NCI-H2081 treated with DMSO at 0.1 percent for 48 hours (cell line): ENCODE measurements at places on chromosomes 3 and 15.
A peak's percentile ranks its signal among the peaks of the same experiment; 100 is the strongest.

GRCh38 chr3:187104933-187105332 is 34.4 kb downstream of the RPL39L start:
- DNase-seq = no peak

DNA sequence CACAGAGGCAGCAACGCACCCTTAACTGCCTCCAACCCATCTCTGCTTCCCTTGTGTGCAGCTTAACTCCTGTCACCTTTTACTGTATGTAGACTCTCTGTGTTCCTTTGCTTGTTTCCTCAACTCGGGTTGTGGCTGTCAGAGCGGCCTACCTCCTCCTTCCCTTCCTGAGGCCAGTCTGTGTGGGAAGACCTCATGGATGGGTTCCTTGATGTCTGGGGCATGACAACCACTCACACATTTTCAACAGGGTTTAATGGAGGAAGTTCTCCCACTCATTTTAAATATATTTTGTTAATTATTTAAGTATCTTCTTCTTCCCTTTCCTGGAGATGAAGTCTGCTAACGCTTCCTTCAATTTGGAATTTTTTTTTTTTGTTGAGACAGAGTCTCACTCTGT is 1.8 kb upstream of the CSPG5 start:
- DNase-seq = no peak

- no peak for DNase-seq
Observed at GRCh38 chr15:53458736-53459135, 300.7 kb downstream of the WDR72 start.

- no peak for DNase-seq
Observed at GRCh38 chr15:92600856-92601255, 54.7 kb downstream of the FAM174B start.

- no peak for DNase-seq
Observed at GRCh38 chr3:182895513-182896112, 84.7 kb downstream of the DCUN1D1 start.

DNA sequence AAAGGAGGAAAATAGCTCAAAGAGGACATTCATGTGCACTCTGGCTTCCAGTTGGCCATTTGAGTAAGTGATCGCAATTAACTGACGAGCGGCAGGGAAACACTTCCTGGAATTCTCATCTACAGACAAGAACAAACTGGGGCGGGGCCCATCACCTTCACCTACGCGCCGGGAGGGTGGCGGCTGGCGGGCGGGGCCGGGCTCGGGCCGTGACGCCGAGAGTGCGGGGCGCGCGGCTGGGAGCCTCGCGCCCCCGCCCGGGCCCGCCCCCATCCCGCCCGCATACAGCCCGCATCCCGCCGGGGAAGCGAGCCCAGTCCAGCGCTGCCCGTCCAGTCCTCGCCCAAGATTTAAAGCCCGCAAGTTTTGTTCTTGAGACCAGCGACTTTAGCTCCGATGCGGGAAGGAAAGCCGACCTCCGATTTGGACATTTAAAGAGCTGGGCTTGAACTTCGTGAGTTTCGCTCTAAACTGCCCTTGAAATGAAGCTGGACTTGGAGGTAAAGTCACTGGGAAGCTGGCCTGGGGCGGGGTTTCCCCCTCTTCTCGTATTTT is at the start of gene B3GNT5:
Gene B3GNT5 (plus strand): TSS at position 281 of the 555 bp plus-strand sequence. CDS start 16,546 bp downstream, outside the sequence.
- DNase-seq = peak; percentile 81

GRCh38 chr15:45521596-45522327 is 793 bp downstream of the SLC30A4 start:
- DNase-seq = no peak

- no peak for DNase-seq
Observed at GRCh38 chr3:38950581-38950980, 101.2 kb downstream of the SCN11A start.

DNA sequence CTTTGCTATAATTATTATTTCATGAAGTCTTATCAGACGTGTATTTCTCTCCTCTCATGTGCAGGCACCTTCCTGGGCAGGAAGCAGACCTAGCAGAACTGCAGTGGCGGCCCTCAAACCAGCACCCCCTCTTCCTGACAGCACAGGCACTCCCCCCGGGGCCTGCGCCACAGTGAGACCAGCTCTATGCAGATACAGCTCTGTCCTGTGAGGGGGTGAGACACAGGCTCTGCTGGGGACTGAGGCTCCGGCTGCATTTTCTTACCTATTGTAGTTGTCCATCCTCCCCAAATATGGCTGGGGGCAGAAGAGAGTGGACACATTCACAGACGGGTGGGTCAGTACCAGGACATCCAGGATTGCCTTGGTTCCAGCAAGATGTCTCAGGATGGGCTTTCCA is 5.0 kb downstream of the CISH start:
- DNase-seq = no peak

DNA sequence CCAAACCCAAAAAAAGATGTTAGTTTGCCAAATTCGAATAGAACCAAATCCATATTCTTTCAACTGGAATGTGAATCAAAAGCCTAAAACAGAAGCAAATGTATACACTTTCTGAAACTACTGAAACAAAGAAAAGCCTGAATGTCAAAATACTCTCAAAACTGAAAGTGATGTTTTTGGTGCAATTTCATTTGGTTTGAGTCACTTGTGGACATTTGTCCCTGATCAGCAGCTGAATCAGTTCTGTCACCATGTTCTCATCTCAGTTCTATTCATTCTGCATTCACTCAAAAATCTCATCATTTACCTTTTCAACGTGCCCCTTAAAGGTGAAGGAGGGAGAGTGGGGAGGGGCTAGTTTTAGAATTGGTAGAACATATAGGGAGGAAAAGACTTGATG is 266.8 kb downstream of the ABHD5 start:
- no peak for DNase-seq

DNA sequence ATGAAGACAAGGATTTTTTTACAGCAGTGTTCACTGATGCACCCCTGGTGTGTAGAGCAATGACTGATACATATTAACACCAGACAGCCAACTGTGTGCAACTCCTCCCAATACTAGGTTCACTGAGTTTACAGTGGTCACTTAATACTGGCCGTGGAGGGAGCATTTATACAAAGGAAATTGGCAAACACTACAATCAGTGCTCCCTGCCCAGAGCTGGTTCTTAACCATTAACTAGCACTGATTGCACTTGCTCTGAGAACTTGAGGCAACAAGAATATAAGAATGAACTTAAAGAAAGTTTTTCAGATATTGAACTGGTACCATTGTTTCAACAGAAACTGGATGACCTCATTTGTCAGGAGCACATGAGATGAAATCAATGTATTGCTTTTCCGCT is 110.6 kb downstream of the MAGI1 start:
- no peak for DNase-seq

DNA sequence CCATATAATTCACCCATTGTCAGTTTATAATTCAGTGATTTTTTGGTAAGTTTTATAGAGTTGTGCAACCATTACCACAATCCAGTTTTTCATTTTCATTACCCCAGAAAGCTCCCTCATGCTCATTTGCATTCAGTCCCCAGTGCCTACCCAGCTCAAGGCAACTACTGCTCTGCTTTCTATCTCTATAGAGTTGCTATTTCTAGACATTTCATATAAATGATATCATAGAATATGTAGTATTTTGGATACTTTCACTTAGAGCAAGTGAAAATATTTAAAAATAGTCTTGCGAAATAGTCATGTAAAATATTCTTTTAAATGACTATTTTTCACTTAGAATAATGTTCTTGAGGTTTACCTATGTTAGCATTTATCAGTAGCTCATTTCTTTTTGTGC is 42.1 kb downstream of the ZNF654 start:
- no peak for DNase-seq

DNA sequence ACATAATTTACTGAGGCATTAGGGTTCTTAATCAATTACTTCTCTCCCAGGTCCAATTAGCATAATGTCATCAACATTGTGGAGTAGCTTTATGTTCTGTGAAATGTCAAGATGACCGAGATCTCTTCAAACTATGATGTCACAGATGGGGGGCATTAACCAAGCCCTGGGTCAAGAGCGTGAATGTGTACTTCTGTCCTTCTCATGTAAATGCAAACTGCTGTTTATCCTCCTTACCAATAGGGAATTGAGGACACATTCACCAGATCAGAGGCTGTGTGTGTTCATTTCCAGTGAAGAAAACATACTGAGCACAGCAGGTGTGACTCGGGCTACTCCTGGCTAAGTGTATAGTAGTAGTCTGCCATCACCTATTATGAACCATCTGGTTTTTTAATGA is 177.9 kb downstream of the MINAR1 start:
- no peak for DNase-seq

DNA sequence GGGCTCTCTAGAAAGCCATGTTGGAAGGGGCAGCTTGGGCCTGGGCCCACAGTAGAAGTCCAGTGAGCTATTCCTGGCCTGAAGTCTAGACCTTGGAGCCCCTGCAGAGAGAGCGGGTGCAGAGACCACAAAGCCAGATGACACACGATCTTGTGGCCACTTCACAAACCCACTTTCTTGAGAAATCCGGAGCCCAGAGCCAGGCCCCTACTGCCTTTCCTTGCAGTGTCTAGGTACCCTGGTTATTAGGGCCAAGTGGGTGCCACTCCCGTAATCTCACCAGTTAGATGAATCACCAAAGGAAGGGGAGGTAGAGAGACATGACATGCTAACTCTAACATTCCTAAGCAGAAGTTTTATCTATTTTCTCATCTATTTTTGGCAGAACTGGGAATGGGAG is 72.5 kb upstream of the ADAMTSL3 start:
- DNase-seq = no peak

DNA sequence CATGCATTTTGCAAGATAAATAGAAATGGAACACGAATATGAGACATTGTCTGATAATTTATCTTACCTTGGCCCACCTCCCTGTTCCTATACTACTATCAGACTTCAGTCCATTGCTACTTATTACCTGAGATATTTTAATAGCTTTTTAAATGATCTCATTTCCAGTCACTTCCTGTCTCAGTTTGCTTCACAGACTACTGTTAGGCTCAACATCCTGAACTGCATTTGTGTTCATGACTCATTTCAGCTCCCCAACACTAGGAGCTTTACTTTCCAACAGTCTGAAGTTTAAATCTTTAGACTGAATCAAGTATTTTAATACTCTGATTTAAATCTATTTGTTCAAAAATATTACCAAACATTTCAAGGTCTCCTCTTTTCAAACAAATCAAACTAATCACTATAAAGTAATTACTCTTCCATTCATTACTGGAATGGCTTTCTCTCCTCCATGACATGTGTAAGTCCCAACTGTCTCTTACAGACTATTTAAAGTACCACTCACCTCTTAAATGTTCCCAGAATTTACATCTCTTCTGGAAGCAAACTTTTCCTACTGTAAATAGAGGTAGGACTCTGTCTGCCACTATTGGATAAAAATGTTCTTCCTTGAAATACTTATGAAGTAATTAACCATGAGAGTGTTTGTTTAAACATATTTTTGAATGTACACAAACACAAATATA is 1277.6 kb downstream of the ZPLD1 start:
- DNase-seq = no peak

DNA sequence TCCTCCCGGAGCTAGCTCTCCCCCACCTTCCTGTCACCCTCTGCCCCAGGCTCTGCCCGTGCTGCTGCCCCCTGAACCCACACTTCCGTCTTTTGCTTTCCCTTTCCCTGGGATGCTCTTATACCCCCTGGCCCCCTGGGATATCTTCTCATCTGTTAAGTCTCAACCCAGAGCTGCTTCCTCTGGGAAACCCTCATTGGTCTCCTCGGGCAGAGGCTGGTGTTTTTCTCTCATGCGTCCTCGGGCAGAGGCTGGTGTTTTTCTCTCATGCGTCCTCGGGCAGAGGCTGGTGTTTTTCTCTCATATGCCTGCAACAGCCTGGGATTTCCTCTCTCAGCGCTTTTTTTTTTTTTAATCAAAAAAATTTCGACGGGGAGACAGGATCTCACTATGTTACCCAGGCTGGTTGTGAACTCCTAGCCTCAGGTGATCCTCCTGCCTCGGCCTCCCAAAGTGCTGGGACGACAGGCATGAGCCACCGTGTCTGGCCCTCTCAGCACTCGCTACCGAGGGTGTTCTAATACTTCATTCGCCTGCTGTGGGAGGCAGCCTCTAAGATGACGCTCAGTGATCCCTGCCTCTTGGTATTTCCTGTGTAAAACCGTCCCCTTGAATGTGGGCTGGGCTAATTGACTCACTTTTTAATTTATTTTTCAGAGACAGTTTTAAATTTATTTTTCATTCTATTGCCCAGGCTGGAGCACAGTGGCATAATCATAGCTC is 62.7 kb upstream of the TFRC start:
- no peak for DNase-seq

DNA sequence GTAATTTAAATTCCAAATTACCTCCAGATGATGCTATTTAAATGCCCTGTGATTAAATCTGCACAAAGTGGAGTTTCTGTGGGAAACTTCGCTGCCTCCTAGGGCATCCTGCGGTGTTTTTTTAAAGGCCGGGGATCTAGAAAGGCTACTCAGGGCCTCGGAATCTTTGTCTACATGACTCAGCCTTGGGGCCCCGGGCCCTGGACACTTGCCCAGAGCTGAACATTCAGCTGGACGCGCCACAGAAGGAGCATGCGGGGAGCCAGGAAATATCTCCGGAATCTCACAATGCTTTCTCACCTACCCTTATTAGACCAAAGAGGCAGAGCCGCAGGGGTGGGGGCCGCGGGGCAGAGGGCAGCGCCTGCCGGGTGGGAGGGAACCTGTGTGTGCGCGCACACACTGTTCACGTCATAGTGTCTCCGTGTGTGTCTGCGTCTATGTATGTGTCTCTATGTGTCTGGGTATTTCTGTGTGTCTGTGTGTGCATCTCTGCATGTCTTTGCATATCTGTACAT is 145.5 kb upstream of the TPM1 start:
- no peak for DNase-seq

DNA sequence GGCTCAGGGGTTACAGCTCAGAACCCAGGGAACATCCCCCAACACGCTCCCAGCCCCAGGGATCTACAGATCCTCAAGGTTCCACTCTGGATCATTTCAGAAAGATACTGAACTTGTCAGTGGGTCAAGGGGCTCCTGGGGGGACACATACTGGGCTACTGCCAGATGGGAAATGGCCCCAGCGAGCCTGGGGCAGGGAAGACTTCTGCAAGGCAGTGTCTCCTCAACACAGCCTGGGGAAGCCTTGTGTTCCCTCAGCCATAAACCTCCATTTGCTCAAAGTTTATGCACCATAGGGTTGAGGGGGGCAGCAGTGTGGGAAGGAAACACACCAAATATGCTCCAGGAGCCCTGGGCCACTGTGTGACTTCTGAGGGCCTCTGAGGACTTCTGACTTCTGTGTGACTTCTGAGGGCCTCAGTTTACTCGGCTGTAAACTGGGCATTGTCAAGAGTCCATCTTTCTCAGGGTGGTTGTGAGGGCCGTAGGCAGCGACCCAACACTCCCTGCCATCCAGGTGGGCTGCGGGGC is 58.4 kb downstream of the IQSEC1 start:
- DNase-seq = no peak

DNA sequence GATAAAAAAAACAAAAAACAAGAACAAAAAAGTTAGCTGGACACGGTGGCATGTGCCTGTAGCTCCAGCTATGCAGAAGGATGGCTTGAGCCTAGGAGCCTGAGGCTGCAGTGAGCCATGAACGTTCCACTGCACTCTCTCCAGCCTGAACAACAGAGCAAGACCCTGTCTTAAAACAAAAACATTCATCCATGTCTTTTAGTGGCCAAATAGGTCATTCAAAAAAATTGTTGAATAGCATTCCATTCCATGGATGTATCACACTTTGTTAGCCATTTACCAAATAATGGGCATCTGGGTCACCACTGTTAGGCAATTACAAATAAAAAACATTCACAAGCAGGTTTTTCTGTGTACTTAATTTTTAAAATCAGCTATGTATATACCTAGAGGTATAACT is 139.7 kb downstream of the STAG1 start:
- no peak for DNase-seq

- DNase-seq = no peak
Observed at GRCh38 chr3:128435561-128435960, 31.1 kb downstream of the DNAJB8 start.
